Esophagus squamous epithelium (tissue), 5 donors: ENCODE measurements at places on chromosomes 7 and 10.

DNA sequence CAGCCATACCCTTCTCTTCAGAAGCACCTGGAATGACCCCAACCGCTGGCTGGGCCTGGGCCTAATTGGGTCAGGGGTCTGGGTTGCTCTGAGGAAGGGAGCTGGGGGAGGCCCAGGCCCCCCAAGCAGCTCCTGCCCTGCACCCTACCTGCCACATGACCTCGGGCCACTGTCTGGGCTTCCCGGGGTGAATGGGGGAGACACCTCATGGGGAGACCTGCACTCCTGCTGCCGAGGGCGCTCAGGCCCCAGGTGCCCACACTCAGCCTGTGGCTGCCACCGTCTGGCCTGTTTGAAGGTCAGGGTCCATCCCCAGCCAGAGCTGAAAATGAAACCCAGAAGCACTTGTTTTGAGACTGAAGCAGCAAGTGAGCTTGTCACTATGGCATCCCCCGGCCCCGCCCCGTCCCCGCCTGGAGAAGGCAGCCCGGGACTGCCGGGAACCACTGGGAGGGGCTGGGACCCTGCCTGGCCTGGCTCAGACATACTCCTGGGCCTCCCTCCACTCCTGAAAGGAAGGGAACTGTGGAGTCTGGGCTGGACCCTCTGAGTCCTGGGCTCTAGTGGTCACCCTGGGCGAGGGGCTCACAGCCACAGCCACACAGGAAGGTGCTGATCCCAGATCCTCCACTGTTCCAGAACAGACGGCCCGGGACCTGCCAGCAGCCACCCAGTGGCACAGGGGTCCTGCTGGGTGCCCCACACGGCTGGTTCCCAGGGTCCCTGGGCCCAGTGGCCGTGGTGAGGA, 7.4 kb upstream of the MICALL2 start:
- DNase-seq: no peak

DNA sequence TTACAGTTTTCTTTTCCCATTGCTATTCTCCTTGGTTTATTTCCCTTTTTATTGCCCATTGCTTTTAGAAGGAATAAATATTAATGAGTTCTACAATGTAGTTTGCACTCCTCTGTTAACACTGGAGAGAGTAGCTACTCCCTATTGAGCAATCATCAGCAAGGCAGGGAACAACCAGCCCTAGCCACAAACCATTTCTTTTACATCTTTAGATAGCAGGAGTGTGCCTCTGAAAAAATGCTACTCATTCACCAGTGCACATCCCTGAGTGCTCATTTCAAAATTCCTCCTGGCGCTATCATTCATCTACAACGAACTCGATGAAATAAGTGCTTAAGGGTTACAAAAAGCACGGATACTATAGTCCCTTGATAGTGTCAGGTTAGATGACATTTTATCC, 252.9 kb downstream of the THSD7A start:
- DNase-seq: no peak

GRCh38 chr10:52879091-52879807, 106.7 kb upstream of the MBL2 start:
- DNase-seq: no peak

DNA sequence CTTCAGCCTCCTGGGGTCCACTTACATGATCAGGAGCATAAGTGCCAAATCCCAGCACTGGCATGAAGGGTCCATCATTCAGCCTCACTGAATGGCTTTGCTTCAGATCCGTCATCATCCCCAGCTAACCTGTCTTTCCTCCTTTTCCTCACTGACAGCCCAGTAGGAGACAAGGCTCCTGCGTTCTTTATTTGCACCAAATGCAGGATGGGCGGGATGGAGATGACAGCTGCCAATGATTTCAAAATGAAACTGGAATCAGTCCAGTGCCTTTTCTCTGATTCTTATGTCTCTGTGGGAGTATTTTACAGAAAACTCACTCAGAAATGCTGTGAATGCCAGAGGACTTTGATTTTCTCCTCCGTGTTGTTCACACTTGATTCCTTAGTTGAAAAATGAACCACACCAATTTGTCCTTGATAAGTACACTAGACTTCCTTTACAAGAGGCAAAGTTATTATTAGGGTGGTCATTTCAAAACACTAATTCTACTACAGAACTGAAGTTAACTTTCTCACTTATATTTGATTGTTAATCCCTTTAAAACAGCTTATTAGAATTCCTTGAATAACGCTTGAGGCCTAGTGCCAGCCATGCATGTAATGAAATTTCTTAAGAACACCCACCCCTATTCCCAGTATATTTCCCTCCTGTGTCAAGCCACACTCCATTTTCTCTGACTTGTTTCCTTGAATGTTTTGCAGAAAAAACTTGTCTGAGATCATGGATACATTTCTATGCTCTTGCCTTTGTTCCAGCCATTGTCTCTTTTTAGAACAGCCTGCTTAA, at the start of gene AKR1C8:
AKR1C8 (minus strand) TSS at position 164 of the 789 bp plus-strand sequence; CDS start at position 118, 46 bp downstream.
- DNase-seq: no peak

GRCh38 chr10:116082762-116083161, 190.2 kb downstream of the GFRA1 start:
- no peak for DNase-seq

- no peak for DNase-seq
These were observed 240.5 kb downstream of the ETV1 start for GRCh38 chr7:13748998-13749397.

- DNase-seq: no peak
These were observed 100.1 kb downstream of the SLC13A1 start for GRCh38 chr7:123099712-123100111.

GRCh38 chr7:141227454-141227853, 153.6 kb downstream of the TMEM178B start:
- DNase-seq: no peak

- DNase-seq: no peak
These were observed 24.9 kb downstream of the EPDR1 start for GRCh38 chr7:37945336-37945735.

- DNase-seq: no peak
These were observed 116.3 kb upstream of the DIP2C start for GRCh38 chr10:805620-806305.

GRCh38 chr10:127523476-127523875, 25.6 kb upstream of the NPS start:
- DNase-seq: no peak

DNA sequence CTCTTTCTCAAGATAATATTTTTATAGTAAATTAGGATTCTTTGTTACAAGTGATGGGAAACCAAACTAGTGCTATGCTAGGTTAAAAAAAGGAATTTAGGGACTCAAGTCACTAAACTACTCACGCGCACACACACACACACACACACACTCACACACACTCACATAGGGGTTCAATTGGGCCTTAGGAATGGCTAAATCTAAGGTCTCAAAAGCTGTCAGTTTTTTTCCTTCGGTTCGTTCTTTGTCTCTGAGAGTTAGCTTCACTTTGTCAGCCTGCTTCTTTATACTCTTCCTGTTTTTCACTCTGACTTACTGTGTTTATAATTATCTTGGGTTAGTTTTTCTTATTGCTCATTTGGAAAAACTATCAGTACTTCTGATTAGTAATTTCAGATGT, 138.9 kb downstream of the ADK start:
- no peak for DNase-seq
